ENCODE measurements at places on chromosomes 1 and 21.

GRCh38 chr1:208526613-208527125, 282.5 kb upstream of the PLXNA2 start:
- DNase-seq, result no peak

- DNase-seq, result no peak
Measured at GRCh38 chr1:162189345-162189744, 119.9 kb downstream of the NOS1AP start.

- no peak for DNase-seq
Measured at GRCh38 chr1:155976062-155976912, 2.1 kb downstream of the ARHGEF2 start.

DNA sequence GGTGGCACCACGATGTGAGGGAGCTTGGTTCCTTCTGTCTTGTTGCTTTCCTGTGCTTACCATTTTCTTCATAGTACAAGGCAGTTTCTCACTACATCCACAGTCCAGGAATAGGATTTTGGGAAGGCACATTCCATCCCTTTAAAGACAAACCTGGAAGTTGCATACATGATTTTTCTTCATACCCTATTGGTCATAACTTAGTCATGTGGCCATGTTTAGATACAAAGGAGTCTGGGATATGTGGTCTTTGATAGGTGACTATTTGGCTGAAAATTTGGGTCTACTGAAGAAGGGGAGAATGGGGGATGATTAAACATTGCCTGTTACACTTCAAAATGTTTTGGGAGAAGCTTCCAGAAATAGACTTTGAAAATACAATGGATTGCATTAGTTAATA, 7.0 kb downstream of the DYRK1A start:
- no peak for DNase-seq

DNA sequence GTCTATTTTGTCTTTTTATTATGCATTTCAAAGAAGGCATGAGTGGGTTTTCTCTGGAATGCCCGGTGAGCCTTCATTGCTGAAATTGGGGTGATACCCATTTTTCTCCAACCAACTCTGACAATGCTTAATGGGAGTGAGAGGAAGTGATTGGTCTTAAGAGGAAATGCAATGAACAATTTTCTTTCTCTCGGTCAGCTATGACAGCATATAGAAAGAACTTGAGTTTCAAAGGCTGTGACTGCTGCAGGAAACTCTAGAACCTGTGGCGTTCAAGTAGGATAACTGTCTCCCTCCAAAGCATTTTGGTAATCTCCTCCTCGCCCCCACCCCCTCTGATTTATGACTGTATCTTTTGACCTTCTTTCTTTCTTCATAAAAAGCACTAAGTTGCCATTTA, 155.9 kb downstream of the LYPLAL1 start:
- DNase-seq, result no peak

DNA sequence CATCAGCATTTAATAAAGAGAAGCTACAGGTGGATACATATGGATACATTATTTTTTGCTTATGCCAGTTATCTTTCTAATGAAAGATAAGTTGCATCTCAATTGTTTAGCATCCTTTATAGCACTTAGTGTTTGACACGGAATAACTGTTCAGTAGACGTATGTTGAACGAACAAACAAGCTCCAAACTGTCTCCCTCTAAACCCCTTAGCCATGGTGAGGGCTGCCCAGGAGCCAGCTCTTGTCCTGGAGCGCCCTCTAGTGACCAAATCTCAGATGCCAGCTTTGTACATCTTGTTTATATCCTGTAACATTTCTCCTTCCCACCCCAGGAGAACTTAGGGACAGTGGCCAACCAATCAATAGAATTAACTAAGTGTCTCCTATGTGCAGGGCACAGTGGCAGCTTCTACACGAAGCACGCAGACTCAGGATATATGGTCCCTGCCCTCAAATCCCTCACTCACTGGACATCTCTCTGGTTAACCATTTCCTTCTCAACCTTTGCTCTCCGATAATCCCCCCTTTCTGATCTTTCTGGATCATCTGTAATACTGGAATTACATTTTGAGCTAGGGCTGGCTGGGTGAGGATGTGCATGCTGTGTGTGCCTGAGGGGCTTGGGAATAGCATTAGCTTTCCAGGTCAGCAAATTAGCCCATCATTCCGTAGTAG, 22.9 kb downstream of the KCNA10 start:
- DNase-seq, result peak; percentile 50

DNA sequence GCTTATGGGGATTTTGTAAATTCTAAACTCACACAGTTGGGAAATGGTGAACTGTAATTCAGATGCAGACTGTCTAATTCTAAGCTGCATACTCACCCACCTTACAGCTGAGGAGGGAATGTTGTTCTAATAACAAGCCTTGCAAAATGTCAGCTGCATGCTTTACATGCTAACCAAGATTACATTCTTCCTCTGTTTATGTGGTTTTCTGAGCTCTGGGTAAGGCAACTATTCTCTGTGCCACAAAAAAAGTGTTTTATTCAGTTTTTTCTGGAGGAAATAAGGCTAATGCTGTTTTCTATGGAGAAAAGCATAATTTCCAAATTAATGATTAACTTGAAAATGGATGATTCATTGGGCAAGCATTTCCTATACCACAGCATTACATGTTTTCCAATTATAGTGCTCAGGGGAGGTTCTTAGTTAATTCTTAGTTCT, 64.9 kb downstream of the RGS13 start:
- DNase-seq, result peak; percentile 10

DNA sequence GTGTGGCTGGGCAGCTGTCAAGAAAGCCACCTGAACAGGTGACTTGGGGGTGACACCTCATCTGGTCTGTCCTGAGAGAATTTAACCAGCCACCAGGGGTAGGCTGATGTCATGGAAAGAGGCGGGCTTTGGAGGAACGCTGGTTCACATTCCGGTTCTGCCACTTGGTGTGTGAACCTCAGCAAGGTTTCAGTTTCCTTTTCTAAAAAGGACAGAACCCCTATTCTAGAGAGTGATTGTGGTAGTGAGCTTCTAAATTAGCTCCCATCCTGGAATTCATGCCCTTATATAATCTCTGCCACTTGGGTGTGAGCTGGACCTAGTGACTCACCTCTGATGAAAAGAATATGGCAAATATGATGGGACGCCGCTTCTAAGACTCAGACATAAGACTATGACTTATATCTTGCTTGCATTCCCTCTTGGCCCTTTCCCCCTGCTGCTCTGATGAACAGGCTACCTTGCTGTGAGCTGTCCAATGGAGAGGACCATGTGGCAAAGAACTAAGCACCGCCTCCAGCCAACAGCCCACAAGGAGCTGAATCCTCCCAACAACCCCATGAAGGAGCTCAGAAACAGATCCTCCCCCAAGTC, 332.1 kb downstream of the RRAGC start:
- no peak for DNase-seq

GRCh38 chr1:179329862-179330261, 35.9 kb upstream of the AXDND1 start:
- DNase-seq, result no peak

DNA sequence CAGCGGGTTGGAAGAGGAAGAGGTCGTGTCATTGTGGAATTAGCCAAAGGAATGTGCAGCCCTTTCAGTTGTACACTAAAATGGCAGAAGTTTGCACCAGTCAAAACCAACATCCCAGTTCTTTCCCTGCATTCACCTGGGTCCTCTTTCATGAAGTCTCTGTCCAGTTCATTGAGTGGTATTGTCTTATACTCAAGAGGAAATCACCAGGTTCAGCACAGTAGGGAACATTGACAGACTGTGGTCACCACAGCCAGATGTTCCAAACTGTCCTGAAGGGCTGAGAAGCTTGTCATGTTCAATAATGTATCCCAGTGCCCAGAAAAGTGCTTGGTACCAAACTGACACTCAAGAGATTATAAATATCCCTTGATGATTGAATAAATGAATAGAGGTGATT, 131.6 kb downstream of the GLUL start:
- no peak for DNase-seq

DNA sequence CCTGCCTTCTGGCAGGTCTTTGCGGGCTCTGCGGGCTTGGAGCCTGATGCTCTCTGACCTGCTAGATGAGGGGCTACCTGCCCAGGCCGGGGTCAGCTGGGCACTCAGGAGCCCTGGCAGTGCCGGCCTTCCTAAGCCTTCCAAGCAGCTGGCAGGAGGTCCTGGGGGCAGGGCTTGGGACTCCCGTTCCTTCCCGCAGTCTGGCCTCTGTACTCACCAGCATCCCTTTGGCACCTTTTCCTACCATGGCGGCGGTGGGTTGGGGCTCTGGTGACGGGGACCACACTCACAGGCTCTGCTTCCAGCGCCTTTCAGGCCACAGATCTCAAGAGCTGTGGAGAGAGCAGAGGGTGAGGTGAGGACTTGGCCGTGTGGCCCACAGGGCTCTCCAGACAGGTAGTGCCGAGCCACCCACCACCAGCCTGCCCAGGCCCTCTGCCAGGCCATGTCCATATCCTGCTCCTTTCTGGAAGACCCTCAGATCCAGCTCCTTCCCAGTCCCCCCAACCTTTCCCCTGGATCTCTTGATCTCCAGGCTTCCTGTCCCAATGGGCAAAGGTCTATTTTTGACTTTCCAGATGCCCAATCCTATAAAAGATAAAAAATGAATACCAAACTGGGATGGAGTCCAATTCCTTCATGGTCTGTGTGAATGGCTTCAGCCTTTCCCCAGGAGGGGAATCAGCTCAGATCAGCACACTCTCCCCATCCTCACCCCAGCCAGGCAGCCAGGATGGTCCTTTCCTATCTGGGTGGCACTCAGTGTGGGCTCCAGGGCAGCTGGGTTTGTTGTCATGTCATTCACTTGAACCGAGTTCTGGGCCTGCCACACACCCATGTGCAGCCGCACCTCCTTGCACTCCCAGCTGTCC, 7.0 kb downstream of the SLC6A9 start:
- DNase-seq, result no peak
